ENCODE measurements at places on chromosomes 2 and 18.

DNA sequence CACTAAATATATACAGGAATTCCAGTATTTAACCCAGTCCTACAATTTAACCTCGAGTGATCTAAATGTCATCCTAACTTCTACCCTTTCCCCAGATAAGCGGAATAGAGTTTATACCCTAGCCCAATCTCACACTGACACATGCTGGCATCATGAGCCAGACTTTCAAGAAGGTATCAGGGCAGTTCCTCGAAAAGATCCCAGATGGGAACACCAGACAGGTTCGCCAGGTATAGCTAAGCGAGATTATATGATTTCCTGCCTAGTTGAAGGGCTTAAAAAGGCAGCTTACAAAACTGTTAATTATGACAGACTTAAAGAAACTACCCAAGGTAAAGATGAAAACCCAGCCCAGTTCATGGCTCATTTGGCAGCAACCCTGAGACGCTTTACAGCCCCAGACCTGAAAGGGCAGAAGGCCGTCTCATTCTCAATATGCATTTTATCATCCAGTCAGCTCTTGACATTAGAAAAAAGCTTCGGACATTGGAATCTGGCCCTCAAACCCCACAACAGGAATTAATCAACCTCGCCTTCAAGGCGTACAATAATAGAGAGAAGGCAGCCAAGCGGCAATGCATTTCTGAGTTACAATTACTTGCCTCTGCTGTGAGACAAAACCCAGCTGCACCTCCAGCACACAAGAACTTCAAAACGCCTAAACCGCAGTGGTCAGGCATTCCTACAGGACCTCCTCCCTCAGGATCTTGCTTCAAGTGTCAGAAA, 668.2 kb upstream of the PKDCC start:
- DNase-seq = no peak

DNA sequence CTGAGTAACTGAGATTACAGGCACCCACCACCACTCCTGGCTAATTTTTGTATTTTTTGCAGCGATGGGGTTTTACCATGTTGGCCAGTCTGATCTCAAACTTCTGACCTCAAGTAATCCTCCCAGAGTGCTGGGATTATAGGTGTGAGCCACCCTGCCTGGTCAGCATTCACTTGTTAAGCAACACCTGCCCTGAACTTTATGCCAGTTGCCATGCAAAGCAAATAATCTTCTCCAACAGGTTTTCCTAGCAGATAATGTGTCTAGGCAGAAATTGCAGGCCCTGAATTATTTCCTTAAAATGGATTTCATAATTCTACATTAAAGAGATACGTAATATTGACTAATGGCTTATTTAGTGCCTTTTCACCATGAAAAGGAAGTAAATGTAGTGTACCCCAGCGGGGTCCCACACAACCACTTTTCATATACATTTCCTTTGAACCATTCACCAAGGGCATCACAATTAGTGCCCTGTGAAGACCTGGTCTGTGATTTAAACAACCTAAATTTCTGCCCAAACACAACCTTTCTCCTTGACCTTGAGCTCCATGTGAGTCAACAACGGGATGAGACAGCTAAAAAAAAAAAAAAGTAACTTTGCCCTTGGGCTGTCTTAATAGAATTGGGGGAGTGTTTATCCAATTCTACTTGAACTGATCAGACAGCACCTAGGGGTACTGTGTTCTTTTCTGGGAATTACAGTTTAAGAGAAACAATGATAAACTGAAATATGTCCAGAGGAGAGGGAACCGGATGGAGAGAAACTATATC, 41.6 kb downstream of the EEF1B2 start:
- DNase-seq = no peak

GRCh38 chr2:46800625-46801349, 114.8 kb downstream of the MCFD2 start:
- no peak for DNase-seq

GRCh38 chr18:42261731-42262130, 306.7 kb downstream of the PIK3C3 start:
- DNase-seq = no peak

DNA sequence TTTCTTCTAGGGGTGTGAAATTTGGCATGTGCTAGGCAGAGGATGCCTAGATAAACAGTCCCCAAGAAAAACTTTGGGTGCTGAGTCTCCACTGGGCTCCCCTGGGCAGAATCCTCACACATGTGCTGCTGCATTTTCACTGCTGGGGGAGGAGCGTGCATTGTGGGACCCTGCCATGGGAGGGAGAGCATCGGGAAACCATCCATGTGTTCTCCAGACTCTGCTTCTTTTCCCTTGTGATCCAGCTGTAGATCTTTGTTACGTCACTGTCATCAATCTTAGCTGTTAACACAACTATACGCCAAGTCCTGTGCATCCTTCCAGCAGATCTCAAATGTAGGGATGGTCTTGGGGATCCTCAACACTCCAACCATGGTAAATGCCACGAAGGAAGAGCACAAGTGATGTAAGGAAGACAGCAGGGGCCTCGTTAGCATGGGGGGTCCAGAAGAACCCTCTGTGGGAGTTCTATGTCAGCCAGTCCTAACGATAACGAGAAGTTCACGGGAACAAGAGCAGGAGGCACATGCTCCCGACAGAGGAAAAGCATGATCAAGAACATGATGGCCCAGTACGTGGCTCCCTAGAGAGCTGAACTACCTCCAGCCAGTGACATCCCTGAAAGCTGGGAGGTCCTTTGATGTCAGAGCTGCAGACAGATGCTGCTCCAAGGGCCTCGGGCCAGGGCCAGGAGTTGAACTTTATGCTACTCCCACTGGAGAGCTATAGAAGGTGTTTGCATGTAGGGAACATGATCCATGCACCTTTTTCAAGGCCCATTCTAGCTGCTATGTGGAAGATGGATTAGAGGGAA, 41.1 kb upstream of the NPAS2 start:
- DNase-seq = no peak

DNA sequence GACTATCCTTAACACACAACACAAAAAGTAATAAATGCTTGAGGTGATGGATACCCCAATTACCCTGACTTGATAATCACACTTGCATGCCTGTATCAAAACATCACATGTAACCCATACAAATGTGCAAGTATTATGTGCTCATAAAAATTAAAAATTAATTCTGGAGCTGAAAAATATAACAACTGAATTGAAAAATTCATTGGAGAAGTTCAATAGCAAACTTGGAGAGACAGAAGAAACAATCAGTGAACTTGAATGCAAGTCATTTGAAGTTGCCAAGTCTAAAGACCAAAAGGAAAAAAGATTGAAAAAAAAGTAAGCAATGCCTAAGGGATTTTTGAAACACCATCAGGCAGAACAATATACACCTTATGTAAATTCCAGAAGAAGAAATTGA, 79.4 kb downstream of the FSIP2 start:
- DNase-seq = no peak

DNA sequence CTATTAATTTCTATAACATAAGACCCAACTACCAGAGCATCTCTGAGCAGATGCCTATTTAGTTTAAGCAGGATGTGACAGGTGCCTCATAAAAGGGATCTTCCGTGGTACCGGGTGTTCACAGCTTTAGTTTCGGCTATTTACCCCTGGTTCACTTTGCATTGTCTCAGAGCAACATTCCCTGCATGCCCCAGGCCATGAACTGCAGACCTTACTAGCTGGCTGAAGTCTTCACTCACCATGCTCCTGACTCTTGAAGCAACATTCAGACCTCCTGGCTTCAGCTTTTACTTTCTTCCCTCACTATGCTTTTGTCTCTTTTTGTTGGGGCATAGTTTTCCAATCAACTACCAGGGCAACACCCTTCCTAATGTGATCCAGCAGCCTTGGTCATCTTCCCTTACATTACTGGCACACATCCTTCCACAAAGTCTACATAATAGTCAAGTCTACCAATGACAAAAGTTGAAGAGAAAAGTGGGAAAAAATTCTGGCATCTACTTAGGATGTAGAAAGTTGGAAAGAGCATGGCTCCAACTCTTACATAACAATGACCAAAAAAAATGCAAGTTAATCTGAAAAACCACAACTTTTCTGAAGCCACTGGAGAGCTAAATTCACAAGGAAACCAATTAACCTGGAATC, 99.2 kb downstream of the SESTD1 start:
- DNase-seq = no peak

DNA sequence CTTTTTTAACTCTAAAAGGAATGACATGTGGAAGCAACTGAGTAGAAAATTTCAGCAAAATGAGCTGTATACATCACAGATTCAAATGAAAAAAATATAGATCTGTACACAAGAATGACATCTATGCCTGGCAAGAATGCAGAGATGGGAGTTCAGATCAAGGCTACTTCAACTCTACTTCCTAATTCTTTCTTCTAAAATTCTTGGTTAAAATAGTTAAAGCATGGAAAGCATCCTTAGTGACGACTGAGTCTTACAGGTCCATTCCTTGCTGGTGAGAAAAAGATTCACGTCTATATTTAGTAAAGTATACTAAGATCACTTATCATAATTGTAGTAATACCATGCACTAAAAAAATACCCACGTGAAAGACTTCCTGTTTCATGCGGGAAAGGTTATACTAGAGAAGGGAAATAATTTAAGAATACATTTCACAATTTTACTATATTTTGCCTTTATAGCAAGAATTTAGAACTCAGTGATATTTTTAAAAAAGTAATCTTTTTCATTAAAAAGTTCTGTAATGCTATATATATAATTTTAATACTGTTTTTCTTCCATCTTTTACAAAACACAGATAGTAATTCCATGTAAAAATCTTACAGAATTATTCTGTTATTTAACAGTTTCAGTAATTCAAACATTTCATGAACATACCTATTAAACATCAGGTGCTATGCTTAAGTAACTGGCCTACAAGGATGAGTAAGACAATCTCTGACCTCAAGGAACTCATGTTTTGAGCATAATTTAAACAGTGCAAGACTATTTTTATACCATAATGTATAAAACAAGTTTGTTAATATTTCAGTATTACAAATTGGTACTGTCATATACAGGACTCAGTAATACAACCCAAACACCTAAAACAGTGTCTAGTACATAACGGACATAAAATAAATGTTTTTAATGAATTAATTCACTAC, 159.6 kb downstream of the BAZ2B start:
- no peak for DNase-seq

DNA sequence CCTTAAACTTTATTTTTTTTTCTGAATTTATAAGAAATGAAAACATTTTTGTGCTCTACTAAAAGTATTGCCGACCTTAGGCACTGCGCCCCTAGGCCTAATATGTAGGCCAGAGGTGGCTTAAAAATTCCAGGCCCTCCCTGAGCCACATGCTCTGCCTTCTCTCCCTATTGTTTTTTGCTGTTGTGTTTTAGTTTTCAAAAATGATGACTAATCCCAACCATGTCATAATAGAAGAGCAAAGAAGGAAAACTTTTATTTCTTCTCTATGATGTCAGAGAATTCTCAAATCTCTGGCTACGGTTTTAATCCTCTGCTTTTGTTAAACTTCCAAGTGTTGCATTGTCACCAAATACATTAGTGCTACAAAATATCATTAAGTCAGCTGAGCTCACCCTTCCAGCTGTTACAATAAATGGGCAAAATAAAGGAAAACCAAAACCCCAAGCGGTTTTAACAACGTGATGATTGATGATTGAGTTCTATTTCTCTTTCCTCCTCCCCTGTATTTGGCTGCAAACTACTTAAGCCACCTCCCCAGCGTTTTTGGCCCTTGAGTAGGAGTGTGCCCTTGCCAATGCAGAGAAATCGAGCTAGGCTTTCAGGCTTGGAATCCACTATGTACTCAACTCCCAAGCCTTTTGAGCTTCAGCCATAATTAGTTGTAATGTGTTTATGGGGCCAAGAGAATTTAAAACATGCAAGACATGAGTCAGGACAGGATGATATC, 163.5 kb upstream of the POU3F3 start:
- DNase-seq = no peak

GRCh38 chr2:128187032-128187654, 96.1 kb downstream of the UGGT1 start:
- no peak for DNase-seq

DNA sequence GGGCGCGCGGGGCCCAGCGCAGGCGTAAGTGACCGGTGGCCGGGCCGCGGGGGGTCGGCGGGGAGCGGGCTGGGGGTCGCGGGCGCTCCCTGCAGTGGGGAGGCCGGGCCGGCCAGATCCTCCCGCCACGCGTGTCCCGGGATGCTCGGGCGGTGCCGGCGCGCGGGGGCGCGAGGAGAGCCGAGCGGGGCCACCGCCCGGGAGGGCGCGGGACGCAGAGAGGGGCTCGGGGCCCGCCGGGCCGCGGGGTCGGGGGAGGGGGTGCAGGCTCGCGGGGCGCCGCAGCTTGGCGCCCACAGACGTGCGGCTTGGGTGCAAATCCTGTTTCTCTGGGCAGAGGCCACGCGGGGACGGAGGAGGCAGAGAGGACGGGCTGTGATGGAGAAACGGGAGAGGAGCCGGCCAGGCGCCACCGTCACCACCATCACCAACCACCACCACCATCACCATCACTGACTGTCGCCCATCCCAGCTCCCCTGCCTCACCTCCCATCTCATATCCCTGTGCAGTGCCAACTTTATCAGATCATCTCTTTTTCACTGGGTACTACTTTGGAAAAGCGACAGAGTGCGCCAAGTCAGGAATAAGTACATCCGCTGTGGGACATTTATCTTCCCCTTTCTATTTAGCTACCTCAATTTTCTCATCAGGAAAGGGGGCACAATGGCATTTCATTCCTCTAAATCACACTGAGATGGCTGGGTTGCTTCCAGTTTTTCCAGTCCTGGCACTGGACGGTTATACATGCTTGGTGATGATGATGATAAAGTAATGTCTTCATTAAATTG, 97.2 kb upstream of the GPR45 start:
- DNase-seq = no peak

DNA sequence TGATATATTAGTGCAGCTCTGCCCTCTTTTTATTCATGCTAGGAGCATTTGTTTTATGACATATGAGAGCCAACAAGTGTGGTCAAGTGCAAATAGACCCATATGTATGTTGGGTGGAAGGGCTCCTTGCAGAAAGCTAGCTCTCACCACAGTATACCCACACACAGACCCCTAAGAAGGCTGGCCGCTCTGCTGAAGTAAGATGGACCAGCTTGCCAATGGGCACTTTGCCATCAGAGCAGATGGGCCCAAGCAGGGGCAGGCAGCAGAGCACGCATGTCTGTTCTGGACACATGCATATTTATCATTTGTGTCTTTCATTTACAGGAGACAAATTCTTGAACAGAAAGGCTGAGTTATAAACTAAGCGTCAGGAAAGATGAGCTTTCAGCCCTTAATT, 187.5 kb upstream of the DTNA start:
- no peak for DNase-seq

DNA sequence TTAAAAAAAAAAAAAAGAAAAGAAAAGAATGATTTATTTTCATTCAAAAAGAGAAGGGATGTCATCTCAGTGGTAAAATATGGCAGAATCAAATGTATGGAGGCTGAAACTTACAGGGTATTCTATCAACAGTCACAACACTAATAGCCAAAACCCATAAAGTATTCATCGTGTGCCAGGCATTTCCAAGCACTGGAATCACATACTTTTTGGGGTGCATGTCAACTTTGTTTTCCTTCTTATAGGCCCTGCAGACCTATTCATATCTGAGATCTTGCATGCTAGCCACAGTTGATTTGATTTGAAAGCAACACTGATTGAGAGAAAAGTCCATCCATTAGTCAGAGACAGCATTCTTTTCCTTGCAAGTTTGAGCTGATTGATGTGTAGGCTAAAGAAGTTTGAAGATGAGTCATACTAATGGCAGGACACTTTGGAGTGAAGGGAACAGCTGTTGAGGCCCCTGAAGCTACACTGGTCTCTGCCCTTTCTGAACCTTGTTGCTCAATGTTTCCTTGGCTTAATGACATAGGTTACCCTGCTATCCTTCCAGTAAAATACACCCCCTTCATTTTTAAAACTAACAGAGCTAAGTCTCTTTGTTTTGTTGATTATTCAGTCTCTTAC, 22.0 kb downstream of the KATNAL2 start:
- no peak for DNase-seq

- DNase-seq = no peak
These were observed 157.3 kb downstream of the MREG start for GRCh38 chr2:215856080-215856479.

All from BE2C (cell line).